ENCODE measurements at places on chromosomes 1 and 21. TPM values are rescaled to one million over a fixed set of nuclear protein-coding genes. Genes with fewer than 3 reads are reported as not detected.

DNA sequence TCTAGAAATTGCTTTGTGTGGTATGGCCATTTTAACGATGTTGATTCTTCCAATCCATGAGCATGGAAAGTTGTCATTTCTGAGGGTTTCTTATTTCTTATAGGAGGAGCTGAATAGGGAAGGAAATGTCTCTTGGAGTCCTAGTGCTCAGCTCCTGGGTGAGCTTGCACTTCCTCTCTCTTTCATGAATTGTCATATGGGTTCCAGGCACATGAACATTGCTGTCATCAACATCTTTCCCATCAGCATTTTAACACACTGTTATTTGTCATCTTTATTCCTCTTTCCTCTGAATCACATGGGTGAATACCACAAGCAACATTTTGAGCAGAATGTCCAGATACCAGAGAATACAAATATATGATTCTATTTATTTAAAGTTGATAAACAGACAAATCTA lies 23.4 kb downstream of the SLAMF6 start:
- DNase-seq: no peak

DNA sequence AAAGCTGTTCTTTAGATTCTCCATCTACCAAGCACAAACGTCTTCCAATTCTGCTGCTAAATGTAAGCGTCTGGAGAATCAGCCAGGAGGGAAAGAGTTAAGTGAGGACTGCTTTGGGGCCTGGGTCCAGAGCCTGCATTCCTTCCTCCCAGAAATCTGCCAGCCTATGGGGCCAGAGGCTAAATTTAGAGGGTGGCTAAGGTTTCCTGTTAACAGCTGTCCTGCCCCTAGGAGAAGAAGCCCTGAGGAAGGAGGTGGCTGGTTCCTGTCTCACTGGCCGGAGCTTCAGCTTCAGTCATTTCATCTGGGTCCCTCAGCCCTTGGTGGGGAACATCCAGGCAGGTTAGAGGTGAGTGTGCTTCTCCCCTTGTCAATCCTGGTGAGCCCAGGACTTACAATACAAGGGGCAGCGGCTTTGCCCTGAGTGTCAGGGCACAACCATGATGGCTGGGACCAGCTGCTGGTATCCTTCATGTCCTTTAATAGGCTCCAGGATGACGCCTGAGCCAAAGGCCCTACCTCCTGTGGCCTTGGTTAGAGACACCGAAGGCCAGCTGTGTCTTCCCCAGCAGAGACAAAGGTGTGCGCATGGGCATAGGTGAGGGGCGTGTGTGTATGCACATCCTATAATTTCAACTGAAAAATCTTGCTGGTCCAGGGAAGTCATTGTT lies at the start of gene STYXL2:
Gene STYXL2, plus strand, starts transcription at position 230 of the 671 bp plus-strand sequence. CDS start 775 bp downstream, outside the sequence.
- no peak for DNase-seq

Gene SETD4
- 14.3 TPM for total RNA-seq

Gene NUP210L
- total RNA-seq: not detected

All from sigmoid colon (tissue), 7 donors.